Dorsolateral prefrontal cortex (tissue), 122 donors: ENCODE measurements at places on chromosomes 5 and 9. TPM values are rescaled to one million over a fixed set of nuclear protein-coding genes. Genes with fewer than 3 reads are reported as not detected.

MEGF9 gene
- total RNA-seq = 54.8 TPM

APBA1 gene
- 80.9 TPM for total RNA-seq

IFNE gene
- total RNA-seq = 1.1 TPM

KLF9 gene
- total RNA-seq = 50.6 TPM

CD180 gene
- 0.40 TPM for total RNA-seq

DEPDC1B gene
- 1.1 TPM for total RNA-seq

UGT3A2 gene
- total RNA-seq = not detected

ESM1 gene
- total RNA-seq = not detected

IL31RA gene
- not detected for total RNA-seq

ORM2 gene
- not detected for total RNA-seq

GLRA1 gene
- total RNA-seq = 3.8 TPM

TMEM232 gene
- 22.5 TPM for total RNA-seq

PCDHA13 gene
- 4.0 TPM for total RNA-seq

ST8SIA4 gene
- 8.1 TPM for total RNA-seq

ANGPTL2 gene
- 7.3 TPM for total RNA-seq

- no peak for DNase-seq
Observed at GRCh38 chr9:18429070-18429469, 44.9 kb upstream of the ADAMTSL1 start.

GRCh38 chr5:123350742-123351141, 72.5 kb downstream of the CEP120 start:
- no peak for DNase-seq

- peak; percentile 30 for DNase-seq
Observed at GRCh38 chr9:3181049-3181953, 337.4 kb upstream of the PUM3 start.

DNA sequence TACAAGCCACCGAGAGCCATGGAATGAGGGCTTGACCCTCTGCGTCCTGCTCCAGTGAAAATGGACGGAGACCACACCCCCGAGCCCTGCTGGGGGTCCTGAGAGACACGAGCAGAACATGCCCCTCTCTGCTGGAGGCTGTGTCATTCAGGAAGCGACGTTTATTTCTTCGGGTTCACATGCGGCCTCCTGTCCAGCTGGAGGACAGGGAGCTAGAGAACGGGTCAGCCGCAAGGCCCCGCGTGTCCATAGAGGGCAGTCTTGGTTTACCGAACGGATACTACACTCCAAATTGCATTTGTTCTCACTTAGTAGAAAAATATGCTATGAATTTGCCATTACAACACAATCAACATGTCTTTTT, 36.1 kb downstream of the MRPL36 start:
- no peak for DNase-seq

DNA sequence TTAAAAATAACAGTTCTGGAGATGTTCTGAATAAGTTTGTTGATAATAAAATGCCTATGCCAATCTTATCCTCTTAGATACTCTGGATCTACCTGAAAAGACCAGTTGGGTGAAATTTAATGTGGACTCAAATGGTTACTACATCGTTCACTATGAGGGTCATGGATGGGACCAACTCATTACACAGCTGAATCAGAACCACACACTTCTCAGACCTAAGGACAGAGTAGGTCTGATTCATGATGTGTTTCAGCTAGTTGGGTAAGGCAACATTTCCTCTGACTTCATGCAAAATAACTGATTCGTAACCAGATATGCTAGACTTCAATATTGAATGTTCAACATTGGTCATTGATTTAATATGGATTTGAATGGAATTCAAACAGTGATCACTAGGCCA, 27.0 kb downstream of the ERAP2 start:
- no peak for DNase-seq

GRCh38 chr5:11026543-11026942, 265.5 kb upstream of the DAP start:
- no peak for DNase-seq

- DNase-seq = no peak
Observed at GRCh38 chr5:56480078-56480704, 247.1 kb upstream of the ANKRD55 start.

- no peak for DNase-seq
Observed at GRCh38 chr5:133930813-133931090, 37.7 kb downstream of the C5orf15 start.

DNA sequence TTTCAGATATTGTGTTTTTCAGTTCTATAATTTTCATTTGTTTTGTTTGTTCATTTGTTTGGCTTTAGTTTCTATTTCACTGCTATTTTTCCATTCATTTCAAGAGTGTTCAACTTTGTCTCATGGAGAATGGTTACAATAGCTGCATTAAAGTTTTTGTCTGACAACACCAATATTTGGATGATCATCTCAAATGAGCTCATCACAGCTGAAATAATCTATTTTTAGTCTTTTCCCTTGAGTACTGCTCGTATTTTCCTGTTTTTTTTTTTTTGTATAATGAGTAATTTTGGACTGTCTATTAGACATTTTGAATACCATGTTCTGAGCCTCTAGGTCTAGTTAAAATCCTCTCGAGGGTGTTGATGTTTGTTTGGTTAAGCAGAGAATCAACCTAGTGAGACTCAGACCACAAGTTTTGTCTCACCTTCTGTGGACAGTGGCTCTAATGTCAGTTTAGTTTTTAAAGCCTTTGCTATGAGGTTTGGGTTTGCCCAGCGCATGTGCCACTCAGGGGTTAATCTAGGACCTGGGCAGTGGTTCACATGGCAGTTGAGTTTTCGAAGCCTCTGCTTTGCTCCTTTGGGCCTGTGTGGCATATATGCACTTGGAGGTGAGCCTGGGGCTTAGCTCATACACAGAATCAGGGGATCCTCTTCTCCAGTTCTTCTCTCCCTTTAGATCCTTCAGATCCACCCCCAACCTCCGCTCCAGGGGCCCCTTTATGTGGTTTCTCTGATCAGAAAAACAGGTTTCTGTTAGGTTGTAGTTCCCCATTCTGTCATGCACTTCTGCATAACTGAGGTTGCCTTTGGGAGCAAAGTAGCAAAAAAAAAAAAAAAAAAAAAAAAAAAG, 79.8 kb downstream of the ARSB start:
- DNase-seq = no peak

DNA sequence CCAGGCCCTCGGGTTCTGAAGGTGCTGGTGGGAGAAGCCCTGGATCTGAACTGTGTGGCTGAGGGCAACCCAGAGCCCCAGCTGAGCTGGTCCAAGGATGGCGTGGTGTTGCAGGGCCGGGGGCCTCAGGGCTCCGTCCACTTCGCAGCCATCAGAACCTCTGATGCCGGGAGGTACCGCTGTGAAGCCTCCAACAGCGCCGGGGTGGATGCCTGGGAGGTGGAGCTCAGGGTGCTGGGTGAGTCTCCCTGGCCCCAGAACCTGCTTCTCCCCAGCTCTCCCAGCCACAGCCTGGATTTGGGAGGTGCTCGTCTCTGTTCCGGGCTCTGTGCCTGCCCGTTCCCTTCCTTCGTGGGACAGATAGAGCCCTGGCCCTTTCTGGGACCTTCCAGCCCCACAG, 75.6 kb downstream of the HMCN2 start:
- no peak for DNase-seq

- no peak for DNase-seq
Observed at GRCh38 chr9:14563902-14564624, 129.2 kb downstream of the ZDHHC21 start.

DNA sequence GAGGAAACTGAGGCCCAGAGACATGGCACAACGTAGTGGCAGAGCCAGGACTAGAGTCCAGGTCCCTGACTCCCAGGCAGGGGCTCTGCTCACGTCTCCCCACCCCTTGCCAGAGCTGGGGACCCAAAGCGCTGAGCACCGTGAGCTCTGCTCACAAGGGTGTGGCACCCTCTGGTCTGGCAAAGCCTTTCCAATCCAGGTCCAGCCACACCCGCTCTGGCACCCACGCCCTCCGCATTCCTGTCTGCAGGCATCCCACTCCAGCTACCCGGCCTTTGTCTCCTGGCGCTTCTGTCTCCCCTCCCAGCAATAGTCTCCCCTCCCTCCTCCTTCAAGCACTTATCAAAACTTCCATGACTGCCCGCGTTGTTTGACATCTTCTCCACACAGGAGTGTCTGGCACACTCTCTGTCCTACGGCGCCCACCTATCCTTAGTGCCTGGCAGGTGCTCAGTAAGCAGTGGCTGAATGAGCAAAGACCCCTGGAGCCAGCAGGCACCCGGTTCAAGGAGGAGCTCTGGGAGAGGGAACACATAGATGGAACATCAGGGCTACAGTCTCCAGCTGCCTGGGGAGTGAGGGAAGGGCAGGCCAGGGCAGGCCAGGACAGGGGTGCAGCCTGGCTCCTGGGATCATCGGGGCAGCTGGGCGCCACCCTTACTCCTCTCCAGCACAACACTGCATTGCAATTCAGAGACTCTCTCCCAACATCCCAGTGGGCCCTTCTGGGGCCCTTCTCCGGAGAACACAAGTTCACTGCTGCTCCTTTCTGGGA, 12.0 kb downstream of the HIGD2A start:
- DNase-seq = no peak

DNA sequence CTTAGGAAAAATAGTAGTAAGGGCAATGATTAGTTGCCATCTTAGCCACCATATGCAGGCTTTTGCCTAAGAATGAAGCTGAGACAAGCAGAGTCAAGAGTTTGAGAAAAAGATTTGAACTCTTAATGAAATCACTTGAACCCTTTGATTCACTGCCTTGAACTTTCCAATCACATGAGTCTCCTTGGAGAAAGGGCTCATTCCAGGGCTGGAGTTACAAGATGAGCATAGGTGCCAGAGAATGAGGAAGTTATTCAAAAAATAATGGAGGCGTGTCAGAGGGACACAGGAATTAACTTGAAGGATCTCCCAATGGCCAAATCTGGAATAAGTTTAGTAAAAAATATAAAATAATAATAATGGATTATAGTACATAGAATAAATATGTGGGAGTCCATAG, 35.3 kb downstream of the MAT2B start:
- no peak for DNase-seq

GRCh38 chr9:88775966-88776365, 215.3 kb upstream of the S1PR3 start:
- DNase-seq = no peak

DNA sequence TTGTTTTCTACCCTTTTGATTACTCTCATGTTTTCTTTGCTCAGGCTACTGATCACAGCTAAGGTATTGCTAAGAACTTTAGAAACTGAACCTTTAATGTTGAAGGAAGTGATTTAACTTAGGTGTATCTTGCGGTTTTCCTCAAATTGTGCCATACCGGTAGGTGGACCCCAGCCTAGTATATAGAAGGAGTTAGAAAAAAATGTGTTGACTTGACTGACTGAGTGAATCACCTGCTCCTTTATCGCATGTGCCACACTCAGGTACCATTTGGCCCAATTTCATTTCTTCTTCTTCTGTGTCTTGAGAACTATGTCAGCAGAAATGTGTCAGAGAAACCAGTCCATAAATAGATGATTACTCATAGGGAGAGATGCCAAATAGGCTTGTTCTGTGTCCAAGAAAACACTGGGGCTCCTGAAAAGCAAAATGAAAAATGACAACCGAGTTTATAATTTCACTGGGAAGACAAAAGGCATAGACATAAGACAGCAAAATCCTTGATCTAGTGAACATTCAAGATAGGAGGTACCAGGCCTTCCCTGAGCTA, 19.4 kb downstream of the PLPPR1 start:
- DNase-seq = no peak

GRCh38 chr9:7177383-7177782, 419.6 kb downstream of the KDM4C start:
- DNase-seq = no peak

DNA sequence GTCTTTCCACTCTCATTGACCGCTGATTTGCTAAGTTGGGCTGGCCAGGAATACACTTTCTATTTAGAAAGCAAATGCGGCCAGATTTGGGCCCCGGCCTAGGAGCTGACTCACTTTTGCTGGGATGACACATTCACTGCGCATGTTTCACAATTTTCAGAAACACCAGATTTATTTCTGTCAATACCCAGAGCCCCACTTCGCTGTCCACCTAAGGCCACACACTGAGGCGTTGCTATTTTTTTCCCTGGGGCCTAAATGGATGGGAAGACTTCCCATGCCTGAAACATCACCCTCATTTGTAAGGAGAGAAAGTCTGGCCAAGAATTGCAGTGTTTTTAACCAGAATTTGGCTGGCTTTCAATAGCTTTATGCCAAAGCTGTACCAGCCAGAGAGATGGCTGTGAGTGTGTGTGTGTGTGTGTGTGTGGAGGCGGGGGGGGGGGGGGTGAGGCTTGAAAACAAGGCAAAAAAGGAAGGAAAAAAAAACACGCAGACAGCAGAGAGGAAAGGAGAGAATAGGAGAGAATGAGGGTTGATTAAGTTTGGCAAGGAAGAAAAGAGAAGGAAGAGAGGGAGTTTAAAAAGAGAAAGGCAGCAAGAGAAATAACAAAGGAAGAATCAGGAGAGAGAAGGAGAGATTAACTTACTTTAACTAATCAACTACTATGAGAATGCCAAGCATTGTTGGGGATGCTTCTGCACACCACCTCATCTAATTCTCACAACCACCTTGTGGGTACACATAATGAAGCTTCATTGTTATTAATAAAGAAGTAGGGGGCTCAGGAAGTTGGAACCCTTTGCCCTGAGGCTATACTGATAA, 261.4 kb upstream of the KLF4 start:
- DNase-seq = peak; percentile 90

DNA sequence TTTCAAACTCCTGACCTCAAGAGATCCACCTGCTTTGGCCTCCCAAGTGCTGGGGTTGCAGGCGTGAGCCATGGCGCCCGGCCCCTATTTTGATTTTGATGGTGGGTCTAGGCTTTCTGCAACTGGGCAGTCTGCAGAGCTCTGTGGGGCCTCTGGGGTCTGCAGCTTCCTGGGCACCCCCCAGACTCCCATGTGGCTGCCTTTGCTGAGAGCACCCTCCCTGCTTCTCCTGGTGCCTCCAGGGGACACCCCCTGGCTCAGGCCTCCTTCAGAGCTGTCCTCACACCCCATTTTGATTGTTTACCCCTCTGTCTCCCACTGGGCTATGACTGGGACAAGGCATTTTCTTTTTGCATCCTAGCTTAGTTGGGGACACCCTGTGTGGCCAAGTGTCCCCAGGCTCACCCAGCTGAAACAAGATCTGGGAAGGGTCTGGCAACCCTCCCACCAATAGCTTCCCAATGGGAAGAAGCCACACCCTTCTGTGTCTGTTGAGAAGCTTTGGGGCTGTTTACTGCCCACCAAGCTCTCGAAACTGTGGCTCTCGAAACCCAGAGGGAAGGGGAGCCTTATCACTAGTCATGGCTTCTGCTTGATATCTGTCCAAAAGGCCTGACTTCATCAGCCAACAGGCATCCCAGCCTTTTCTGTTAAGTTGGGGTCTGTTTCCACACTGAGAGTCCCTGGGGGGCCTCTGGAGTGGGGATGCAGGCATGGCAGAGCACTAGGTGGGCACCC, 204.4 kb upstream of the IER5L start:
- DNase-seq = peak; percentile 38

GRCh38 chr5:178119915-178120606, 6.7 kb downstream of the N4BP3 start:
- no peak for DNase-seq
